Endothelial cell (in vitro differentiated cells): ENCODE measurements at places on chromosomes 3 and 15.

- H3K27ac ChIP-seq: no peak overlapping the region
- H3K4me1 ChIP-seq: peaks cover 39% of the 10 kb centered on the region
- peaks cover 11% of the 10 kb centered on the region for H3K36me3 ChIP-seq
- no peak overlapping the region for H3K4me3 ChIP-seq
- no peak for DNase-seq
- H3K27me3 ChIP-seq: peaks cover 2% of the 10 kb centered on the region
These were observed 8.3 kb downstream of the PLD1 start for GRCh38 chr3:171801738-171802589.

- H3K27me3 ChIP-seq: no peaks in the 10 kb centered on the region
- H3K27ac ChIP-seq: no peak overlapping the region
- peaks cover 4% of the 10 kb centered on the region for H3K4me1 ChIP-seq
These were observed 105.4 kb upstream of the CCDC54 start for GRCh38 chr3:107271787-107272387.

DNA sequence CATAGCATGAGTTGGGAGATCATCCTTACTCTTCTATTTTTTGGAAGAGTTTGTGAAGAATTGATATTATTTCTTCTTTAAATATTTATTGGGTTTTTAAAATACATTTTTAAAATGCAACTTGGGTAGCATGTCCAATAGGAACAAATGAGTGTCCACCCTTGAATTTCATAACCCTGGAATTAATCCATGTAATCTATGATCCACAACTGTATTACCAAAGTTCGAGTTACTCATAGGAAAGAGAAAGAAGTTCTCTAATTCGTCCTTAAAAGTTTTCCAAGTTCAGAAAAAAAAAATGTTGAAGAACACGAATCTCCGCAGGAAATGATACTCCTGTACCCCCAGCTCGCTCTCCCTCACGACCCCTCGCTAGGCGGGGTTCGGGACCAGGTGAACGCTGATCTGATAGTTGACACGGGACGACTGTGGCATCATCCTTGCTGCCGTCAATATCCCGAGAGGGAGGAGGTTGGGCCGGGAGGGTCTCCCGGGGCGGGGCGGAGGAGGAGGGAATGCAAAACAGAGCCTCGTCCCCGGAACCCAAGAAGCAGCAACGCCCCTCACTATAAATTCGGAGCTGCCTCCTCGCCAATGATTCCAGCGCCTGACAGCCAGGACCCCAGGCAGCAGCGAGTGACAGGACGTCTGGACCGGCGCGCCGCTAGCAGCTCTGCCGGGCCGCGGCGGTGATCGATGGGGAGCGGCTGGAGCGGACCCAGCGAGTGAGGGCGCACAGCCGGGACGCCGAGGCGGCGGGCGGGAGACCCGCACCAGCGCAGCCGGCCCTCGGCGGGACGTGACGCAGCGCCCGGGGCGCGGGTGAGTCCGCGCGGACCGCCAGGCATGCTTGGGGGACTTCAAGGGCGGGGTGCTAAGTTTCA, at the start of gene AGTR1:
Gene AGTR1, plus strand, starts transcription at position 598 of the 884 bp plus-strand sequence. CDS start 43,133 bp downstream, outside the sequence.
- H3K4me3 ChIP-seq: peak within 1 kb of the TSS; percentile 78
- peaks cover 5% of the 10 kb centered on the region for H3K27me3 ChIP-seq
- DNase-seq: peak; percentile 58
- no peak within 1 kb of the TSS for H3K27ac ChIP-seq
- H3K36me3 ChIP-seq: no peaks in the 10 kb centered on the region

GRCh38 chr3:25313286-25313685, 114.8 kb upstream of the RARB start:
- H3K27ac ChIP-seq: no peak overlapping the region
- DNase-seq: no peak
- peaks cover 3% of the 10 kb centered on the region for H3K4me1 ChIP-seq
- peaks cover 2% of the 10 kb centered on the region for H3K27me3 ChIP-seq
- no peak overlapping the region for H3K4me3 ChIP-seq
- no peaks in the 10 kb centered on the region for H3K36me3 ChIP-seq

- no peaks in the 10 kb centered on the region for H3K36me3 ChIP-seq
- peaks cover 5% of the 10 kb centered on the region for H3K27me3 ChIP-seq
- no peak for DNase-seq
- no peak overlapping the region for H3K4me3 ChIP-seq
- no peaks in the 10 kb centered on the region for H3K4me1 ChIP-seq
These were observed 10.8 kb upstream of the RARRES1 start for GRCh38 chr3:158742871-158743663.

DNA sequence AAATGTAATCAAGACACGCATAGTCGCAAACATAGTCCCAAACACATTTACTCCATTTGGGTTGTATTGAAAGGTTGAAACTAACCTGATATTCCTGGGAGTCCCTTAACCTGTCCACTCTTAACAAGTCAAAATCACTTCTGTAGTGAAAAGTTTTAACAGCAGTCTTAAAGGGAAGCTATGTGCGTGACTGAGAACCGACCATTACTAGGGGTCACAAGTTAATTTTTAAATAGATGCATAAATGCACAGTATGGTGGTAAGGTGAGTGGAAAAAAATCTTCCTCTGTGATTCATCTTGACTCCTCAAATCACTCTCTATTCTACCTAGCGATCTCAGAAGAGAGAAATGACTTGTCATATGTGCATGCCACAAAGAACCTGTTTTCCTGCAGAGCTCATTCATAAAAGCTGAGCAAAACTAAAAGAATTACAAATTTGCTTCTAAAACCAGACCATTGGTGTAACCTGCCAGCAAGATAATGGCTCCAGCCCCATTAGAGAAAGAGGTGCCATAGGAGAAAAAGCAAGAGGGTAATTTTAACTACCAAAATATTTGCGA, 4.8 kb downstream of the GPR15 start:
- H3K36me3 ChIP-seq: no peaks in the 10 kb centered on the region
- H3K27me3 ChIP-seq: no peaks in the 10 kb centered on the region
- no peak overlapping the region for H3K27ac ChIP-seq
- no peaks in the 10 kb centered on the region for H3K4me1 ChIP-seq
- H3K4me3 ChIP-seq: no peak overlapping the region

GRCh38 chr3:30890907-30891306, 3.6 kb downstream of the GADL1 start:
- DNase-seq: no peak
- H3K4me1 ChIP-seq: peaks cover 16% of the 10 kb centered on the region
- no peak overlapping the region for H3K27ac ChIP-seq

DNA sequence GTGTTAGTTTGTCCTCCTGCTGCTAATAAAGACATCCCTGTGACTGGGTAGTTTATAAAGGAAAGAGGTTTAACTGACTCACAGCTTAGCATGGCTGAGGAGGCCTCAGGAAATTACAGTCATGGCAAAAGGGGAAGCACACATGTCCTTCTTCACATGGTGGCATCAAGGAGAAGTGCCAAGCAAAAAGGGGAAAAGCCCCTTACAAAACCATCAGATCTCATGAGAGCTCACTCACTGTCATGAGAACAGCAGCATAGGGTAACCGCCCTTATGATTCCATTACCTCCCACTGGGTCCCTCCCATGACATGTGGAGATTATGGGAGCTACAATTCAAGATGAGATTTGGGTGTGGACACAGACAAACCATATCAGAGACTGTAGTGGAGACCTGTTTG, 27.0 kb downstream of the TM2D3 start:
- H3K27me3 ChIP-seq: no peaks in the 10 kb centered on the region
- peaks cover 4% of the 10 kb centered on the region for H3K4me1 ChIP-seq
- no peak overlapping the region for H3K27ac ChIP-seq
- no peak overlapping the region for H3K4me3 ChIP-seq

- peak overlapping the region; percentile 96 for H3K4me3 ChIP-seq
- H3K36me3 ChIP-seq: no peaks in the 10 kb centered on the region
- H3K27ac ChIP-seq: peak overlapping the region; percentile 85
- peak; percentile 17 for DNase-seq
- peaks cover 21% of the 10 kb centered on the region for H3K4me1 ChIP-seq
These were observed 1.5 kb downstream of the SEMA6D start for GRCh38 chr15:47718497-47719437.

- no peak overlapping the region for H3K4me3 ChIP-seq
- H3K36me3 ChIP-seq: peaks cover 9% of the 10 kb centered on the region
- no peak for DNase-seq
- H3K4me1 ChIP-seq: no peaks in the 10 kb centered on the region
These were observed 13.4 kb downstream of the DHFR2 start for GRCh38 chr3:94049267-94049666.

GRCh38 chr3:183159333-183159732, 3.2 kb downstream of the LAMP3 start:
- peaks cover 3% of the 10 kb centered on the region for H3K4me1 ChIP-seq
- H3K27ac ChIP-seq: no peak overlapping the region
- peaks cover 8% of the 10 kb centered on the region for H3K27me3 ChIP-seq
- H3K36me3 ChIP-seq: no peaks in the 10 kb centered on the region
- DNase-seq: no peak

- H3K27ac ChIP-seq: no peak overlapping the region
- no peak for DNase-seq
- no peaks in the 10 kb centered on the region for H3K36me3 ChIP-seq
- H3K4me1 ChIP-seq: no peaks in the 10 kb centered on the region
- H3K27me3 ChIP-seq: peaks cover 2% of the 10 kb centered on the region
These were observed 27.7 kb downstream of the ABHD17C start for GRCh38 chr15:80722811-80723210.

DNA sequence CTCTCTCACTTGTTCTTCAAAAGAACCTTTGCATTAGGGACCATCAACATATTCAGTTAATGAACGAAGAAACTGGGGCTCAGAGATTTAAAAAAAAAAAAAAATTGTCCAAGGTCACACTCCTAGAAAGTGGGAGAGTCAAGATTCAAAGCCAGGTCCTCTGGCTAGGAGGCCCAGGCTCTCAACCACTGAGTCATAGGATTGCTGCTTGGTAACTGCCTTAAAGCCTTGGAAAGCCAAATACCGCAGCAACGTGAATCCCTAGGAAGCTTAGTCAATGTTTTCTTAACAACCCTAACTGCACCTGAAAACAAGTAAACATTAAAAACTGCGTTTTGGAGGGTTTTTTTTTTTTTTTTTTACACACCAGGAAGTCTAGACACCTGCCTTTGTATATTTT, 156.8 kb downstream of the WNT5A start:
- H3K27ac ChIP-seq: no peak overlapping the region
- H3K27me3 ChIP-seq: peaks cover 1% of the 10 kb centered on the region
- no peaks in the 10 kb centered on the region for H3K4me1 ChIP-seq
- no peak for DNase-seq

- H3K27ac ChIP-seq: no peak overlapping the region
- peaks cover 7% of the 10 kb centered on the region for H3K27me3 ChIP-seq
- H3K36me3 ChIP-seq: peaks cover 11% of the 10 kb centered on the region
- no peak overlapping the region for H3K4me3 ChIP-seq
- DNase-seq: no peak
- peaks cover 25% of the 10 kb centered on the region for H3K4me1 ChIP-seq
These were observed 3.2 kb downstream of the HIGD1A start for GRCh38 chr3:42801048-42801620.

- peaks cover 2% of the 10 kb centered on the region for H3K27me3 ChIP-seq
- no peaks in the 10 kb centered on the region for H3K36me3 ChIP-seq
- H3K27ac ChIP-seq: no peak overlapping the region
- H3K4me3 ChIP-seq: no peak overlapping the region
These were observed 101.0 kb downstream of the OSBPL10 start for GRCh38 chr3:31880020-31880419.

GRCh38 chr3:128395500-128396162, 71.1 kb downstream of the DNAJB8 start:
- H3K4me1 ChIP-seq: peaks cover 11% of the 10 kb centered on the region
- peaks cover 4% of the 10 kb centered on the region for H3K36me3 ChIP-seq
- no peak overlapping the region for H3K4me3 ChIP-seq
- H3K27me3 ChIP-seq: peaks cover 8% of the 10 kb centered on the region
- DNase-seq: no peak
- no peak overlapping the region for H3K27ac ChIP-seq

DNA sequence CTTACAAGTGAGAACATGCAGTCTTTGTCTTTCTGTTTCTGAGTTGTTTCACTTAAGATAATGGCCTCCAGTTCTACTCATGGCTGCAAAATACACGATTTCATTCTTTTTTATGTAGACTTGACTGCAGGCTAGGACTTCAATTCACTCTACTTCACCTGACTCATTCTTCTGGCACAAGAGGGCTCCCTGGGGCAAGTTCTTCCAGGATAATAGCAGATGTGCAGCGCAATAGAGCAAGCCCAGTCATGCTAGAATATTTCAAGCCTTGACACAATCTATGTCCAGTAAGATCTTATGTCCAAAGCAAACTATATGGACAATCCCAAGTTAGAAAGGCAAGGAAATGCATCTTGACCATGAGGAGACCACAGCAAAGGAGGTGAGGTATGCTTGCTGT, 211.7 kb upstream of the GADL1 start:
- no peaks in the 10 kb centered on the region for H3K4me1 ChIP-seq
- H3K4me3 ChIP-seq: no peak overlapping the region
- H3K27me3 ChIP-seq: no peaks in the 10 kb centered on the region
- H3K36me3 ChIP-seq: no peaks in the 10 kb centered on the region
- no peak for DNase-seq
- H3K27ac ChIP-seq: no peak overlapping the region

DNA sequence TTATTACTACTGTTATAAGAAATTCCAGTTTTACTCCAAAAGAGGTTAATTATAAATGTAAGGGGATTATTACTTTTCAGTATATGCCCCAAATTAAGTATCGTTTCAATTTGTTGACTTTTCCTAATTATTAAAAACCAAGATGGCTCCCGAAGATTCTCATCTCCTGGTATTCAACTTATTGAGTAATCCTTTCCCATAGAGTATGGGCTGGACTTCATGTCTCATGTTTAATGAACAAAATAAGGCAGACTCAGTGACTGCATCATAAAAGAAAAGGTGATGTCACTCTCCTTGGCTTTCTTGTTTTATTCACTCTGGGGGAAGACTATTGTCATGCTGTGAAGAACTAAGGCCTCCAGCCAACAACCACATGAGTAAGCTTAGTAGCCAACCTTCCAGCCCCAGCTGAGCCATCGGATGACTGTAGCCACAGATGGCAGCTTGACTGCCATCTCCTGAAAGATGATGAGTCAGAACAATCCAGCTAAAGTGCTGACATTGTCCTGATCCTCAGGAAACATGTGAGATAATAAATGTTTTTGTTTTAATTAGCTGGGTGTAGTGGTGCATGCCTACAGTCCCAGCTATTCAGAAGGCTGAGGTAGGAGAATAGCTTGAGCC, 17.3 kb downstream of the IGF2BP2 start:
- H3K4me3 ChIP-seq: no peak overlapping the region
- peaks cover 10% of the 10 kb centered on the region for H3K4me1 ChIP-seq
- DNase-seq: no peak
- no peak overlapping the region for H3K27ac ChIP-seq
- no peaks in the 10 kb centered on the region for H3K27me3 ChIP-seq
- H3K36me3 ChIP-seq: peaks cover 4% of the 10 kb centered on the region
